Midbrain (tissue), 1 donor: ENCODE measurements at places on chromosomes 1 and 21.

- DNase-seq, result no peak
Observed at GRCh38 chr1:151325231-151325630, 2.0 kb downstream of the PI4KB start.

DNA sequence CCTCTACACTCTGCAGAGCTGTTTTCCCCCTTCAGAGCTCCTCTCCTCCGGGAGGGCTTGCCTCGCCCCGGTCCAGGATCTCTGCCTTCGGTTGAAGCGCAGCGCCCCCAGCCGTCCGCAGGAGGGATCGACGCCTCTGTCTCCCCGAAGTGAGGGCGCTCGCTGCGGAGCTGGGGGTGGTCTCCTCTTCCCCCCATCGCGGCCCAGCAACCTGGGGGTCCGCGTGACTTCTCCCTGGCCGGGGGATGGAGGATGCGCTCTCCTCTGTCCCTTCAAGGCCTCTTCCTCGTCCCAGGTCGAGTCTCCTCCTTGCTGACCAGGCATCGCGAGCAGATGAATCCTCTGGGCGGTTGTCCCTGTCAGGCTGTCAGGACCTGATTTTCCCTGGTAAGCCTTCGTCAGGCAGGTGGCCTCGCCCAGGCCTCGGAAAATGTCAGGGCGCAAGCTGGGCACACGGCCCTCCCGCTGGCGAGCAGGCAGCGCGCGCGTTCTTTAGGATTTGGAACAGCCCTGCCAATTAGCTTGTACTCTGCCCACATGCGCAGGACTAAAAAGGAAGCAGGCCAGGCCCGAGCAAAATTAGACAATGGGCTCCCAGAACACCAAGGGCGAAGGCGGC is 90.5 kb downstream of the EDEM3 start:
- peak; percentile 82 for DNase-seq

- no peak for DNase-seq
Observed at GRCh38 chr21:37060296-37060695, 12.6 kb downstream of the PIGP start.

DNA sequence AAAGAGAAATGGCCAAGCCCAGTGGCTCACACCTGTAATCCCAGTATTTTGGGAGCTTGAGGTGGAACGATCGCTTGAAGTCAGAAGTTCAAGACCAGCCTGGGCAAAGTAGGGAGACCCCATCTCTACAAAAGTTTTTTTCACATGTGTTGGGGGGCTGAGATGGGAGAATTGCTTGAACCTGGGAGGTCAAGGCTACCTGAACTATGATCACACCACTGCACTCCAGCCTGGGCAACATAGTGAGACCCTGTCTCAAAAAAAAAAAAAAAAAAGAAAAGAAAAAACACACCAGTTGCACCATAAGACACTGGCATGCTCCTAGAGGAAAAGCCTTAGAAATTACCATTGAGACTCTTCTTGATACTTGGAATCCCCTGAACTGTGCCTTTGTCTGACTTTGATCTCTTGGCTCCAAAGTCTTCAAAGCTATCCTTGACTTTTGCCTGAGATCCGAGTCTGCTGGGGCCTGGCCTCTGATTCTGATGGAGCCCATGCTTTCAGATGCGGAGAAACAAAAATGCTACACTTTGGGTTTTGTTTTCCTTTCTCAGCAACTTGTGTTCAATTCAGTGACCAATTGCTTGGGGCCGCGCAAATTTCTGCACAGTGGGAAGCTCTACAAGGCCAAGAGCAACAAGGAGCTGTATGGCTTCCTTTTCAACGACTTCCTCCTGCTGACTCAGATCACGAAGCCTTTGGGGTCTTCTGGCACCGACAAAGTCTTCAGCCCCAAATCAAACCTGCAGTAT is 33.7 kb downstream of the ATP5PO start:
- no peak for DNase-seq

- no peak for DNase-seq
Observed at GRCh38 chr1:84971957-84972356, 25.0 kb downstream of the MCOLN2 start.

- DNase-seq, result peak; percentile 73
Observed at GRCh38 chr1:42957880-42958487, 684 bp downstream of the SLC2A1 start.

DNA sequence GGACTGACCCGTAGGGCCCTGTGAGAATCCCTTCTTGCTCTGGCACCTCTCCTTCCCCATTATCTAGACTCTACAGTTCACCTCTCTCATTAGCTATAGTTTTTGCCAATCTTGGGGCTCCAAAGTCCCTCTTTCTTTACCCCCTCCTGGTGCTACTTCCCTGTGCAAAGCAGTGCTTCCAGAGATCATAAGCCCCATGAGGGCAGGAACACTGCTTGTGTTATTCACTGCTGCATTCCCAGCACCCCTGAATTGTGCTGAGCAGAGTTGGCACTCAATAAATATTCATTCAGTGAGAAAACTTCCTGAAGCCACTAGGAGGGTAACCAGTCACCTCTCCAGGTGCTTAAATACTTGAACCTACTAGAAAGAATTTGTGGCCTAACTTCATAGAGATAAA is 2.1 kb upstream of the H3-3A start:
- DNase-seq, result no peak

DNA sequence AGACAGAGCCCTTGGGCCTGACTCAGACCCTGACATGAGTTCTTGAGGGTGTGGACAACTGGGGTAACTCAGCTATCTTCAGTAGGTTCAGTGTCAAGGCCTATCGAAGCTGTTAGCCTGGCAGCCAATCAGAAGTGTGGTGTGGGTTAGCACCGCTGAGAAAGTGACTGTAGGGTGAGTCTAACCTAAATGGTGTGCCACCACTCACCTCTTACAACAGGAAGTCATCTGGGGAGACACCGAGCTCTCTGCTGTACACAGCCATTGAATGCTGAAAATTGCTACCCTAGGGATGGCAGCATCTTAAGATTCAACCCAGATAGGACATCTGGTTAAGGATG is 44.6 kb downstream of the RASSF5 start:
- no peak for DNase-seq
